T follicular helper cell (primary cell): ENCODE measurements at places on chromosomes 4 and X.

- no peak for DNase-seq
Observed at GRCh38 chr4:153433754-153434105, 32.4 kb upstream of the TMEM131L start.

- no peak for DNase-seq
Observed at GRCh38 chr4:55125087-55125721, at the start of gene KDR. KDR (minus strand) TSS chr4:55125595; CDS start chr4:55125293, 302 bp downstream.

- DNase-seq = peak; percentile 49
Observed at GRCh38 chrX:70196961-70197720, 19.9 kb downstream of the DGAT2L6 start.

GRCh38 chrX:13200398-13200797 is 119.5 kb downstream of the ATXN3L start:
- DNase-seq = no peak

DNA sequence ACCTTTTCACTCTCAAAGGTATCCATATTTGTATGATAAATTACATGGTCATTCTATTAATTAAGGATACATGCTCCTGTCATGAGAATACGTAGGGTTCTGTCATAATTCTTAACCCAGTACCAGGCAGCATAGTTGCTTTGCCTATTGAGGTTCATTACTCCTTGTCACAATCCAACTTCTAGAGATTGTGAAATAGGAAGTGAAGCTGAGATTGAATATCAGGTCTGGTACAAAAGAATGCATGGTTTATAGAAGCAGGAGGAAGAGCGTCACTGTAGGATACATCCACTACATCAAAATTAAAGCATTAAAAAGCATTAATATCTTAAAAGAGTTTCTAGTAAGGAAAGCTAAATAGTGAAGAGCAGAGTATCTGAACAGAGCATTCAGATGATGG is 647.0 kb downstream of the IQCM start:
- no peak for DNase-seq

- no peak for DNase-seq
Observed at GRCh38 chrX:136395271-136395670, 92.5 kb upstream of the BRS3 start.

- DNase-seq = no peak
Observed at GRCh38 chr4:168634276-168634802, 137.5 kb downstream of the PALLD start.

- DNase-seq = no peak
Observed at GRCh38 chr4:98659106-98659592, 738 bp upstream of the TSPAN5 start.

GRCh38 chr4:89101256-89102161 is 9.8 kb upstream of the TIGD2 start:
- DNase-seq = no peak

- DNase-seq = no peak
Observed at GRCh38 chr4:110902500-110902899, 279.6 kb upstream of the PITX2 start.
